ENCODE measurements at places on chromosomes 1 and 21. TPM values are rescaled to one million over a fixed set of nuclear protein-coding genes. Genes with fewer than 3 reads are reported as not detected.

GRCh38 chr1:67683316-67683715, 1.7 kb upstream of the GADD45A start:
- no peak for DNase-seq
- peaks cover 12% of the 10 kb centered on the region for H3K36me3 ChIP-seq
- H3K4me3 ChIP-seq, result no peak overlapping the region

GRCh38 chr1:198771563-198772153, 132.8 kb downstream of the PTPRC start:
- DNase-seq, result peak; percentile 34
- H3K27me3 ChIP-seq, result no peaks in the 10 kb centered on the region
- no peak overlapping the region for H3K27ac ChIP-seq
- no peaks in the 10 kb centered on the region for H3K4me1 ChIP-seq
- H3K4me3 ChIP-seq, result no peak overlapping the region
- no peaks in the 10 kb centered on the region for H3K36me3 ChIP-seq

DNA sequence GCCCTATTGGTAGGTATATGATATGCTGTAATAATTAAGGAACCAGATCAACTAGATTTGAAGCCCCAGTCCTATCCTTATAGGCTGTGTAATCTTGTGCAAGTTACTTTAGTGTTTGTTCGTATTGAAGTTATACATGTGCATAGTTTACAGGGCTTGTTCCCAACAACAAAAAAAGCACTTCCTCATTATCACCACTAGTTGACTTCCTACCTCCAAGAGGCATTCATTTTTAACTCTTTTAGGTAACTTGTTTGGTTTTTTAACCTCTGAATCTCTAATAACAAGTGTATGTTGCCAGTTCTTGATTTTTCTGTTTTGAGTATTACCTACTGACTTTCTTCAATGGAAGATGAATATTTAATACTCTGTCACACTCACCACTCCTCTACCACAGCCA, 71.9 kb downstream of the ST3GAL3 start:
- H3K36me3 ChIP-seq, result no peaks in the 10 kb centered on the region
- no peak overlapping the region for H3K4me3 ChIP-seq
- no peaks in the 10 kb centered on the region for H3K27me3 ChIP-seq
- H3K27ac ChIP-seq, result no peak overlapping the region
- no peak for DNase-seq

Gene GPX7
- total RNA-seq, result not detected

- H3K27ac ChIP-seq, result no peak overlapping the region
- no peaks in the 10 kb centered on the region for H3K27me3 ChIP-seq
- DNase-seq, result no peak
Measured at GRCh38 chr1:92096317-92096716, 16.2 kb downstream of the BTBD8 start.

Gene HSF2BP
- 0.59 TPM for total RNA-seq

GRCh38 chr1:161792740-161793139, 26.6 kb downstream of the ATF6 start:
- peak; percentile 49 for DNase-seq
- no peaks in the 10 kb centered on the region for H3K27me3 ChIP-seq
- peaks cover 2% of the 10 kb centered on the region for H3K36me3 ChIP-seq
- H3K27ac ChIP-seq, result no peak overlapping the region
- H3K4me3 ChIP-seq, result no peak overlapping the region

Gene BACE2
- 23.2 TPM for total RNA-seq

- no peaks in the 10 kb centered on the region for H3K27me3 ChIP-seq
- no peaks in the 10 kb centered on the region for H3K36me3 ChIP-seq
- H3K4me1 ChIP-seq, result no peaks in the 10 kb centered on the region
- DNase-seq, result no peak
- H3K4me3 ChIP-seq, result no peak overlapping the region
Measured at GRCh38 chr21:27734146-27734545, 767.3 kb upstream of the ADAMTS5 start.

Gene RGS1
- not detected for total RNA-seq
